ENCODE measurements at places on chromosomes 2 and 18.

- no peak for DNase-seq
Measured at GRCh38 chr2:113203217-113203530, 29.4 kb downstream of the PSD4 start.

DNA sequence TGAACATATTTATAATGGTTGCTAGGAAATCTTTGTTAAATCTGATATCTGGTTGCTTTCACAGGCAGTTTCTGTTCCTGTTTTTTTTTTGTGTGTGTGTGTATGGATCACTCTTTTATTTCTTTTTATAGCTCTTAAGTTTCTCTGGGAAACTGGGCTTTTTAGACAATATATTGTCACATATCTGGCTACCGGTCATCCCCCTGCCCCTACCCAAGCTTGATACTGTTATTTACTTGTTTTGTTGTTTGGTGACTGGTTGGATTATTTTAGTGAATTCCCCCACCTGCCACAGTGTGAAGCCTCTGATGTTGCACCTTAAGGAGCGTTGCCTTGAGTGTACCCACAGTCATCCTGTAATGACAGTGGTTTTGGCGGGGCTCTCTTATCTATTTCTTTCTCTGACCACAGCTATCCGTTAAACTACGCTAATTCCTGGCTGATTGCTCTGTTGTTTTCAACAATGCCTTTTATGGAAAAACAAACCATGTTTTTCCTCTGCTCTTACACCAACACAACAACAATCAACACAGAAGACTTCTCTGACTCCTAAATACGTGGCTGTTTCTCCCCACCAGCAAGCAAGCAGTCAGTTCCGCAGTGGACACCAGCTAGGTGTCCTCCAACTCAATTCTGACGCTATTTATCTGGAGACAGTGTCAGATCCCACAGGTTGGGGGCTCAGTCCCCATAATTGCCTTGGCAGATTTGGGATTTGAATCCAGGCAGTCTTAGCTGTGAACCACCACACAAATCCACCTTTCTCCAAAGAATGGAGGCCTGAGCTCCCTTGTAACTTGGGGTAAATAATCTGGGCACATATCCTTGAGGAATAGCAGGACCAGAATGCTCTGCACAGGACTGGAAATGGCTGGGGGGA lies 10.9 kb downstream of the GNLY start:
- no peak for DNase-seq

DNA sequence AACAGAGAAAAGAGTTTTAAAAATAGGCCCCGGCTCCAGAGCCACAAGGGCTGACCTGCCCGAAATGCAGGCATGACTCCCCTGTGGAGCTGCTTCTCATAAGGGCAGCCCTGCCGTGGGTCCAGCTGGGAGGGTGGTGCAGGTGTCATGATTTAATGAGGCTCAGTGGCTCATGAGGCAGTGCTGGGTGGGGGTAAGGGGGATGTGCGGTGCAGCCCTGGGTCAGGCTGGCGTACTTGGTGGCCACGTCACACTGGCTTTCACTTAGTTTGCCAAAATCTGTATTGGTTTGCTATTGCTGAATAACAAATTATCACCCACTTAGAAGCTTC lies 33.6 kb downstream of the HJURP start:
- DNase-seq: no peak

- no peak for DNase-seq
Measured at GRCh38 chr2:219477815-219478214, 20.9 kb upstream of the GMPPA start.

GRCh38 chr2:44850016-44850415 lies 91.5 kb upstream of the SIX3 start:
- DNase-seq: no peak

DNA sequence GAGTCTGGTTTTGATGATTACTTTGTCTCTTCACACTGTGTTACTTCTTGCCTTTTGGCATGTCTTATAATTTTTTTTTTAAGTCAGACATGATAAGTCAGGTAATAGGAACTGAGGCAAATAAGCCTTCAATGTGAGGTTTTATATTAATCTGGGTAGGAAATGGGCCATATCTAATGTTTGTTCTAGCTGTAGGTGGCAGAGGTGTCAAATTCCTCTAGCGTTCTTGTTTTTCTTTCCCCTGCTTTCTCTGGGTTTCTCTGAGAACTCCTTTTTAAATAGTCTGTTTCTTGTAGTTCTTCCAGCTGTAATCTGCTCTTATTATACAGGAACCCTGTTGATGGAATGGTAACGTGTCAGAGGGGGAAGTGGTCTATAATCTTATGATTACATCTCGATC lies 5.7 kb downstream of the SP140 start:
- DNase-seq: no peak

- DNase-seq: no peak
Measured at GRCh38 chr18:13643261-13643751, 83.1 kb downstream of the FAM210A start.

- DNase-seq: no peak
Measured at GRCh38 chr2:112001942-112002341, 53.1 kb upstream of the TMEM87B start.

- no peak for DNase-seq
Measured at GRCh38 chr2:25420820-25421237, 79.1 kb upstream of the DNMT3A start.

GRCh38 chr2:100275200-100275589 lies 47.1 kb downstream of the LONRF2 start:
- no peak for DNase-seq

- DNase-seq: no peak
Measured at GRCh38 chr18:70190529-70190928, 15.0 kb downstream of the RTTN start.
